Right cardiac atrium (tissue), 5 donors: ENCODE measurements at places on chromosomes 1 and 21. TPM values are rescaled to one million over a fixed set of nuclear protein-coding genes. Genes with fewer than 3 reads are reported as not detected.
A peak's percentile ranks its signal among the peaks of the same experiment; 100 is the strongest.

Gene LIPI
- not detected for total RNA-seq

DNA sequence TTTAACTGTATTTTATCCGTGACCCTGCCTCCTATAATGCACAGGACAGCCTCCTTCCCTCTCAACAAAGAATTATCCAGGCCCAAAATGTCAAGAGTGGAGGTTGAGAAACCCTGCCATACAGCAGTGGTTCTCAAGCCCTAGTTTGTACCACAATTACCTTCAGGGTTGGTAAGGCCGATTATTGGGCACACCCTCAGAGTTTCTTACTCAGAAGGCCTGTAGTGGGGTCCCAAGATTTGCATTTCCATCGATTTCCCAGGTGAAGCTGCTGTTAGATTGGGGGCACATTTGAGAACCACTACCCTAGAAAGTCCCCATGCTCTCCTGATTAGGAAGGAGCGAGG, 400 bp upstream of the PGBD2 start:
- DNase-seq: no peak

Gene UTS2
- total RNA-seq: not detected

DNA sequence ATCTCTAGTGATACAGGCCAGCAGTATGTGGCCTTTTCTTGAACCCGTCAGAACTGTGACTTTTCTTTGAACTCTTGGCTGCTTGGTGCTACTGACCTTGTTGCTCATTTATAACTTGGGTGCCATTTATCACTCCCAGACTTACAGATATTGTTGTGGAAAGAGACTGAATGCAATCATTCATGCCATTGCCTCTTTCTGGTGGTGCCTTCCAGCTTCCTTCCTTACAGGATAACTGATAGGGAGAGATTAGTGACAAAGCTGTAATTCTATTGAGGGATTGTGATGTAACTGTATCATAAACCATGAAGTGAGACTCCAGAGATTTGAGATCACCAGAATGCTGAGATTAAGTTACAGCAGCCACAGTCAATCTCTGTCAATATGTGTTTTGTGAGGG, 256.5 kb downstream of the USP25 start:
- DNase-seq: no peak

GRCh38 chr1:176515310-176515709, 52.3 kb downstream of the PAPPA2 start:
- no peak for DNase-seq

Gene TCHH
- 0.08 TPM for total RNA-seq

- DNase-seq: no peak
Measured at GRCh38 chr1:199168888-199169585, 530.2 kb downstream of the PTPRC start.

DNA sequence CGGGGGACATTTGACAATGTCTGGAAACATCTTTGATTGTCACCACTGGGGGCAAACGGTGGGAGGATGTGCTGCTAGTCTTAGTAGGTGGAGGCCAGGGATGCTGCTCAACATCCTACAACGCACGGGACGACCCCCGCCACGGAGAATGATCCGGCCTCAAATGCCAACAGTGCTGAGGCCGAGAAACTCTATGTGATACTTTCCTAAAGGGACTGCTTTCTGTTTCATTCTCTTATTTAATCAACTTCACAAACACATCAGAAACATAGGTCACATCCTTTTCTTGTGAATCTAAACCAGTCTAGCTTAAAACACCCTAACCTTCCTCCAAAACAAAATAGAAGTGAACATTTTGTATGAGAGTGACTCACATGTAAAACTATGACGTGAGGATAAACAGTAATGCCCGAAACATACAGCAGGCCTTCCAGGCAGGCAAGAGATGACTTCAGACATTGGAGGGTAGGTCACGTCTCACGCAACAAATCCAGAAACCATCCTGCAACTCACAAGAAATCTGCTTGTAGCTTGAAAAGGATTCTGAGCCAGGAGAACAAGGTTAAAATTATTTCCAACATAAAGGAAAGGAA, 37.2 kb upstream of the ETS2 start:
- no peak for DNase-seq

Gene CR1L
- not detected for total RNA-seq

Gene AMY1C
- not detected for total RNA-seq

DNA sequence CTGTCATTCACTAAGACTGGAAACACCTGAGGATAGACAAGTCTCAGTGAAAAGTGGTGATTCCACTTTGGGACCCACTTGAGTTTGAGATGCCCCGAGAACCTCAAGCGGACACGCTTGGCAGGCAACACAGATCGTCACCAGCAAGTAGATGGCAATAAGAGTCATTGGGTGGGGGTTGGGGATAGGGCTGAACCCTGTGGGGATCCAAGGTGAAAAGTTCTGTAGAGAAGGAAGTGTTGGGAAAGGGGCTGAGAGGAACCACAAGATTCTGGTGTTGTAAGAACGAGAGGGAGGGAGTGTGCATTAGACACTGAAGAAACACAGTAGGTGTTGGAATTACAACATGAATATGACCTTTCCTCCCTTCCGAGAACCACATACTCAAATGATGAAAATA, 45.4 kb upstream of the TDRD10 start:
- no peak for DNase-seq

DNA sequence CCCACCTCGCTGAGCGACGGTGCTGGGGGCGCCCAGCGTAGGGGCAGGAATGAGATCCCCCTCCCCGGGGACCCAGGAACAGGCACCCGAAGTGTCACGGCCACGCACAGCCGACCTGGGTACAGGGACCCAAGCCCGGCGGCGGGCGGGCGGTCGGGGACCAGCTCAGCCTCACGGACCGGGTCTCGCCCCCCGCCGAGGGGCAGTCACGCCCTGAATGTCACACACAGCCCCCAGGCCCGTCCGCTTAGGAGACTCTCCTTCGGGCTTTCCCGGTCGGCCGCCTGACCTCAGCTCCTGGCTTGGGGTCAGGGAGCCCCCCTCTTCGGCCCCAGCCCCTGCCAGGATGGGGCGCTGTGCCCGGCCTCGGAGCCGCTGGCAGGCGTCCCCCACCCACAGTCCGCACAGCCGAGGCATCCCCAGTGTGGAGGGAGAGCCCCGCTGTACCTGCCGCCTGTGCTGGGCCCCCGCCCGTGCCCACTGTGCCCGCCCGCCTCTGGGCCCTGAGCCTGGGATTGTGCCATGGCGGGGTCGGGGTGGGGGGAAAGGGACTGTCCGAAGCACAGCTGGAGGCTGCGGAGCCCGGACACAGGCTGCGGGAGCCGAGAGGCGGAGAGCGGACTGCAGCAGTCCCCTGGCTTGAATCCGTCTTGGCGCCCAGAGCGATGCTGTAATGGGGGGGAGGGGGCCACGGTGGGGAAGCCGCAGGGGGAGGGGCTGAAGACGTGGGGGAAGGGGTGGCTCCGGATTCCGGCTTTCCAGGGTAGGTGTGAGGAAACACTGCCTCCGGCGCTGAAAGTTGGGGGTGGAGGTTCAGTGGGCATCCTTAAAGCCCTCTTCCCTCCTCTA, 627 bp upstream of the DLGAP3 start:
- DNase-seq: peak; percentile 35

DNA sequence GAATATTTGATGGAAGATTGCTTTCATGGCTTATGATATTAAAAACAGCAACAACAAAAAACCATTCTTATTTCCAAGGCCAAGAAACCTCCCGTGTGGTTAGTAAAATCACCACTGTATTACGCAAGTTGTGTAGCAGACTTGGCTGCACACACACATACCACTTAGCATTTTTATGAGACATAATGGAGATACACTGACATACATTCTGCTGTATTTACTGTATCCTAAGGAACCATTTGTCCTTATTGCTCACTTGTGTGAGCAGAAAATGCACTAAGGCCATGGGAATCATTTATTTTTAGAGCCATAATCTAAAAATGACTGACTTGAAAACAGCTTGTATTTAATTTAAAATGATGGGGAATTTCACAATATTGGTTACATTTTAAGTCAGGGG, 584 bp upstream of the C1orf141 start:
- no peak for DNase-seq

Gene TNNT2
- 5,203 TPM for total RNA-seq
